ENCODE measurements at places on chromosomes 4 and X. TPM values are rescaled to one million over a fixed set of nuclear protein-coding genes. Genes with fewer than 3 reads are reported as not detected.

- peak; percentile 51 for DNase-seq
These were observed 71.3 kb upstream of the LDB2 start for GRCh38 chr4:16969696-16970135.

Gene IGSF1
- 3.5 TPM for total RNA-seq

DNA sequence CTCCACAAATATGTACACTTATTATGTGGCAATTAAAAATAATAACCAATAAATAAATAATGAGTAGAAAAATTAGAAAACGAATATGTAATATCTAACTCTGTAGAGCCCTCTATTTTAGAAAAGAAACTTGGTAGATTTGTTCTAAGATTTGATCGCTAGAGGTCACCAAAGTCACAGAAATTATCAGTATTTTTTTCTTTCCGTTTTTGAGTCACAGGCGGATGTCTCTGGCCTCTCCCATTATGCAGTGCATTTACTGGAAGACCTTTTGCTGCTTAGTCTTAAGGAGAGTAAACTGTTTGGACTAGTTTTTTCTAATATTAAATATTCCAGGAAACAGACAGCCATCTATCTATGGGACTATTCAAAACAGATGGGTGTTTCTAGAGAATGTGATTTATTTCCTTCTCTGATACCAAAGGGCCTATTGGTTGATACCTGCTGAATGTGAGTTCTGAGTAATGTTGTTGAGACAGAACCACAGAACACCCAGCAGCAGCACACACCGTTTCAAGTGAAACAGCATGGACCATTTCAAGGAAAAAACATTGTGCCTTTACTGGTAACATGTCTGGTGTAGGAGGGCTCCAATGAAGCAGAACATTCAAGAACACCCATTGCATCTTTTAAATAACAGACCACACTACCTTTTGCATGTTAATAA lies 34.0 kb upstream of the GYPA start:
- DNase-seq = peak; percentile 43

GRCh38 chrX:31464306-31464915 lies 392.6 kb upstream of the FTHL17 start:
- no peak for DNase-seq

Gene GAGE13
- not detected for total RNA-seq

DNA sequence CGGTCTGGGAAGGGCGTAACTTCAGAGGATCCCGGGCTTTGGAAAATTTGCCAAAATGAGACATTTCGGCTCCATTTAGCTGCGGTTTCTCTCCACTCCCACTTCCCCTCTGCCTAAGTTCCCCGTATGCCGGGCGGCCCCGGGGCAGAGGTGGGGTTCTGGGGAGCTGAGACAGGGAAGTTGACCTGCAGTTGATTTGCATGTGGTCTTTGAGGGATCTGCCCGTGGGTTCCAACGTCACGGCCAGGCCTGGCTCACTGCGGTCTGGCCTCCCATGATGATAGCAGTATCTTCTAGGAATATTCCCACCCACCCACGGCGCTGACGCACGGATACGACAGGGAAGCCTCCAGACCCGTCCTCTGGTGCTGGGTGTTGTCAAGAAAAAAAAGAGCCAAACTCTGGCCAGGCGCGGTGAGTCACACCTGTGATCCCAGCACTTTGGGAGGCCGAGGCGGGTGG lies 27.3 kb upstream of the CRLF2 start:
- DNase-seq = no peak

Gene CYSLTR1
- not detected for total RNA-seq

GRCh38 chrX:37677243-37677642 lies 8.3 kb upstream of the XK start:
- DNase-seq = no peak

GRCh38 chr4:113125418-113125817 lies 76.0 kb downstream of the ANK2 start:
- no peak for DNase-seq

DNA sequence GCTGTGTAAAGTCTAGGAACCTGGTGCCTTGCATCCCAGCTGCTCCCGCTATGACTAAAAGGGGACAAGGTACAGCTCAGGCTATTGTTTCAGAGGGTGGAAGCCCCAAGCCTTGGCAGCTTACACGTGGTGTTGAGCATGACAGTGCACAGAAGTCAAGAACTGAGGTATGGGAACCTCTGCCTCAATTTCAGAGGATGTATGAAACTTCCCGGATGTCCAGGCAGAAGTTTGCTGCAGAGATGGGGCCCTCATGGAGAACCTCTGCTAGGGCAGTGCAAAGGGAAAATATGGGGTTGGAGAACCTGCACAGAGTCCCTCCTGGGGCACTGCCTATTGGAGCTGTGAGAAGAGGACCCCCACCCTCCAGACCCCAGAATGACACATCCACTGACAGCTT lies 76.6 kb downstream of the DDX60 start:
- DNase-seq = no peak

DNA sequence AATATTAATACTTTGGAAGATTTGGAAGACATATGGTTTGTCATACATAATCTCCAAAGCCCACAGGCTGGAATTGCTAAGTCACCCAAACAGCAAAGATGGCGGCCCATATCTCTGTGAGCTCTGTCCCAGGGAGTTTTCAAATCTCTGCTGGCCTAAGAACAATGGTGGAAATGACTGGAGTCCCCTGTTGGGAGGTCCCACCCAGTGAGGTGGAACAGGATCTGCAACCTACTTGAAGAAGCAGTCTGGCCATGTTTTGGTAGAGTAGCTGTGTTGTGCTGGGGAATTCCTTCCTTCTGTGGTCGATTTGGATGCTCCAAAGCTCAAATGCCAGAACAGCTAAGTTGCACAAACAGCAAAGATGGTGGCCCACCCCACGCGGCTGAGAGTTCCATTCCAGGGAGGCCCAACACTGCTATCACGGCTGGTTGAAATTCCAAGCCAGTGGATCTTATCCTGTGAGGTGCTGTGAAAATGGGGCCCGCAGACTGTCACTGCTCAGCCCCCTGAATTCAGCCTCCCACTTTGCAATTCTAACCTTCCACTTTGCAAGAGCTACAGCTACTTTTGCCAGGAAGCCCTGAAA lies 3.2 kb upstream of the UGT2B7 start:
- no peak for DNase-seq

Gene RNF150
- 5.2 TPM for total RNA-seq

GRCh38 chr4:95283320-95283719 lies 265.5 kb downstream of the UNC5C start:
- DNase-seq = no peak

DNA sequence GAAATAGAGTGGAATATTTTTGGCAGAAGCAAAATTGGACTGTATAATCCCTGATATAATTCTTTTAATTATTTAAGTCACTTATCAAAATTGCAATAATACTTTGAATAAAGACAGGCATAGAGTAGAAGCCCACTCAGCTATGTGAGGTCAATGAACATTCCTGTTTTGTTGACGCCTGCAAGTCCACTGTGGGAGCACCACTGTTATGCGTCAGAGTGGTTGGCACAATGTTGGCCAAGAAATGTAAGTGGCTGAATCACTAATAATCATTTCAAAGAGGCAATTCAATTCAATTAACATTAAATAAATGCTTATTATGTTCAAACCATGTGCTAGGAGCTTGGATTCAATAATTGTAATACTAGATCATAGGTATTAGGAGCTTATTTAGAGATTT lies 221.0 kb downstream of the SPCS3 start:
- peak; percentile 50 for DNase-seq

GRCh38 chr4:188002323-188002722 lies 6.8 kb downstream of the ZFP42 start:
- DNase-seq = no peak

Gene CYTL1
- 9.6 TPM for total RNA-seq

Gene GPR143
- 1.8 TPM for total RNA-seq

Gene GC
- not detected for total RNA-seq

Gene GATA1
- total RNA-seq = not detected

Gene DGKK
- total RNA-seq = 0.05 TPM

- no peak for DNase-seq
These were observed 42.0 kb upstream of the IGSF1 start for GRCh38 chrX:131331152-131331551.

Gene XK
- 0.17 TPM for total RNA-seq

DNA sequence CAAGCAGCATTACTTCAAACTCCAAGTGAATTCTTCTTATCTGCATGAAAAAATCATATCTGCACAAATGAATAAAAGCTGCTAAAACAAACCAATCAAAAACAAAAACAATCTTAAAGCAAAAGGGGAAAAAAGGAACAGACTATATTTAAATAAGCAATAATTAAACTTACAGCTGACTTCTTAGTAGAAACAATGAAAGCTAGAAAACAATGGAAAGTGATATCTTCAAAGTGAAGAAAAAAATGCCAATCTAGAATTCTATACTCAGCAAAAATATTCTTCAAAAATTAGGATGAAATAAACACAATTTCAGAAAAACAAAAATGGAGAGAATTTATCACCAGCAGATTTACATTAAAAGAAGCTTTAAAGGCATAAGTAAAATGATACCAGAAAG lies 20.0 kb downstream of the STBD1 start:
- no peak for DNase-seq

- no peak for DNase-seq
These were observed 17.1 kb downstream of the MSANTD1 start for GRCh38 chr4:3266076-3266475.

Gene RRH
- total RNA-seq = 0.25 TPM

Measured in astrocyte (in vitro differentiated cells and primary cell).